ENCODE measurements at places on chromosomes 3 and 15.
A peak's percentile ranks its signal among the peaks of the same experiment; 100 is the strongest.

- no peak for DNase-seq
Measured at GRCh38 chr3:170233530-170233929, 11.3 kb downstream of the PRKCI start.

GRCh38 chr15:78304216-78305066, 5.0 kb upstream of the SKIC8 start:
- DNase-seq = no peak

DNA sequence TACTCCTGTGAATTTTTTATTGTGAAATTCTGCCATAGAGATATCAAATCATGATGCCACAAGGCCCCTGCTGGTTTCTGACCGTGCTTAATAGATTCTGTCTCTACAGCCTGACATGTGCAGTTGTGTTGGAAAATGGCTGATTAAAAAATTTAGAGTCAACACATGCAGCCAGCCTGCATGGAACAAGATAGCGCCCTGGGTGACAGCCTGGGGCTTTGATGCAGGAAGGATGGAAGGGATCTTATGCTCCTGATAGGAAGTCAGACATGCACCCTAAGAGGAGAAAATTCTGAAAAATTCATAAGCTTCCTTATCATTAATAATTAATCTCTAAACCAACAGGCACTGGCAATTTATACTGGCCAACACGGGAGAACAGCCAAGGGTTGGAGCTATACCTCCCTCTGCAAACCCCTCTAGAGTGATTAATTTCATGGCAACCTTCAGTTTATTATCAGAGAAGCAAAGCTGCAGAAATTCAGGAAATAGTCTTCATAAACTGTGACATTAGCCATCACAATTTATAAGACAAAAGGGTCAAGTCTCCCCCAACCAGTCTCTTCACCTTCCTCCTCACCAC, 198.4 kb downstream of the CADPS start:
- no peak for DNase-seq

DNA sequence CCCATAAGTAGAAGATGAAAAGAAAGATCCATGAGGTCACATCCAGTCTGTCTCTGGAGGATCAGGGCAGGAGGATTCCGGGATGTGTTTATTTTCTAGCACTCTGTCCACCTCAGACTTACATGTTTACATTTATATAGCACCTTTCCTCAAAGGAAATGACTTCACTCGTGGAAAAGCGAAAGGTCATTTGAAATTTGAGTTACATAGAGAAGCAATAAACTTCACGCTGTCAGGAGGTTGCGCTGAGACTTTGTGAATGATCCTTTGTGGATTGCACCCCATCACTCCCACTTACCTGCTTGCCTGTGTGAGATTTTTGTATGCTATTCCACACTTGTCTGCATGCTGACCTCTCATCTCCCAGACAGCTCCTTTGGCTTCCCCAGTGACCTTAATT, 540.5 kb downstream of the AGBL1 start:
- no peak for DNase-seq

GRCh38 chr3:106332884-106333283, 464.1 kb upstream of the CBLB start:
- DNase-seq = peak; percentile 27

GRCh38 chr3:116040152-116040551, 405.1 kb downstream of the LSAMP start:
- DNase-seq = no peak

DNA sequence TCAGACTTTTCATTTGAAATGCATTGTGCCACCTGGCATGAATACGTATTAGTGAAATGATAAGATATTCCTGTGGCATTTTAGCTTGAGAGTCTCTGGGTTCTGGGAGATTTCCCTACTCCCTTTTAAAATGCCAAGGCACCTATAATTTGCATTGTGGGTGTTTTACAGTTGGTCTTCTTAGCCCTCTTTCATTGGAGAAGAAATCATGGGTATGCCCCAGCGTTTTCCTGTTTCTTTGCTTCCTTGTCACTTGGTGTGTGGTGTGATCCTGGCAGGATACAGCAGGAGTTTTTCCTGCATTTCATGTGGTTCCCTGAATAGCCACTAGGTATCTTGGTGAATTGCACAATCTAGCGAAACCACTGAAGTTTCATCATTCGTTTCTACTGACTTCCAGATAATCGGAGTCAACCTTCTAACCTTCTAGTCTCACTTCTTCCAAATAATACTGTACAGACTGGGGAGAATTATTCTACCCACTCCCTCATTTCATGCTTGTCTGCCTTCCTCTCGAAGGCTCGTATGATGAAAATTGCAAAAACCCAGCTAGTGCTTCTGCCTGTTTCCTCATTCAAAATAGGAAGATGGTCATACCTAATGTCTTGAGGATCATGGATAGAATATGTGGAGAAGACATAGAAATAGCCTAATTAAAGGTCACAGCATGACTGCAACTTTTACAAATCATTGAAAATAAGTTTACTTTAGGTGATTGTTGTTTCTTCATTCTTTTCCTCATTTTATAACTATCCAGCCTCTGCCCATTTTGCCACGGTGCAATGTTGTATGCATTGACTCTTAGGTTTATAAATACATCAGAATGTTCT, 2.6 kb downstream of the BHLHE40 start:
- peak; percentile 82 for DNase-seq

GRCh38 chr3:123627673-123628670, 43.1 kb upstream of the HACD2 start:
- DNase-seq = no peak

- no peak for DNase-seq
Measured at GRCh38 chr3:42661593-42662022, 8.1 kb downstream of the ZBTB47 start.

- DNase-seq = no peak
Measured at GRCh38 chr3:108453565-108453964, 56.8 kb downstream of the MYH15 start.

GRCh38 chr3:16176391-16177030, 2.0 kb downstream of the GALNT15 start:
- no peak for DNase-seq

DNA sequence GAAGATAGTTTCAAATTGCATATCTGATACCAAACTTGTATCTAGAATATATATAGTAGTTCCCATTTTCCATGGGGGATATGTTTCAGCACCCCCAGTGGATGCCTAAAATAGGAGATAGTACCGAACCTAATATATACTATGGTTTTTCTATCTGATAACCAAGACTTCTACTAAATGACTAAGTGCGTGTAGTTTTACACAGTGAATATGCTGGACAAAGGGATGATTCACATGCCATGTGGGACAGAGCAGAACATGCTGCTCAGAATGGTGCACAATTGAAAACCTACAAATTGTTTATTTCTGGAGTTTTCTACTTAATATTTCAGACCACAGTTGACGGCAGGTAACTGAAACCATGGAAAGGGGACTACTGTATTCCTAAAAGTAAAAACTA, 73.4 kb upstream of the TP63 start:
- DNase-seq = no peak

DNA sequence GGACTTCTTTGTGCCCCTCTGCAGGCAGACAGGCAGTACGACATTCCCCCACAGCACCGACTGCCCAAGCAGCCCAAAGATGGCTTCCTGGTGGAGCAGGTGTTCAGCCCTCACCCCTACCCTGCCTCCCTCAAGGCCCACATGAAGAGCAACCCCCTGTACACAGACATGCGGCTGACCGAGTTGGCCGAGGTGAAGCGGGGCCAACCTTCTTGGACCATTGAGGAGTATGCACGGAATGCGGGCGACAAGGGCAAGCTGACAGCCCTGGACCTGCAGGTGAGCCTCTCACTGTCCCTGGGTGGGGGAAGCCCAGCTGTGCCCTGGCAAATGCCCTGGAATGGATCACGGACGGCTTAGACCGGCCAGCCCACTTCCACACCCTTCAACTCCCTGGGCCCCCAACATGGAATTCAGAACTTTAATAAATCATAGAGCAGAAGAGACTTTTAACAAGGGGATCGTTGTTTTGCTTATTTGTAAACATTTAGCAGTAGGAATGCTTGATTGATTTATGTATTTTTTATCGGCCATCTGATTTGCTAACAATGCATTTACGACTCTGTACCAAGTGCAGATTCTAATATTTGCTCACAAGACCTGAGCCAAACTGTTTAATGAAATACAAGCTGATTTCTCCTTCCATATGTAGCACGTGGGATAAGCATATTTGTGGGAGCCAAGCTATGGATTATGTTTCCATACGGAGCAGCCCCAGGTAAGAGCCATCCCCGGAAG, 31.1 kb downstream of the MINAR1 start:
- DNase-seq = no peak

DNA sequence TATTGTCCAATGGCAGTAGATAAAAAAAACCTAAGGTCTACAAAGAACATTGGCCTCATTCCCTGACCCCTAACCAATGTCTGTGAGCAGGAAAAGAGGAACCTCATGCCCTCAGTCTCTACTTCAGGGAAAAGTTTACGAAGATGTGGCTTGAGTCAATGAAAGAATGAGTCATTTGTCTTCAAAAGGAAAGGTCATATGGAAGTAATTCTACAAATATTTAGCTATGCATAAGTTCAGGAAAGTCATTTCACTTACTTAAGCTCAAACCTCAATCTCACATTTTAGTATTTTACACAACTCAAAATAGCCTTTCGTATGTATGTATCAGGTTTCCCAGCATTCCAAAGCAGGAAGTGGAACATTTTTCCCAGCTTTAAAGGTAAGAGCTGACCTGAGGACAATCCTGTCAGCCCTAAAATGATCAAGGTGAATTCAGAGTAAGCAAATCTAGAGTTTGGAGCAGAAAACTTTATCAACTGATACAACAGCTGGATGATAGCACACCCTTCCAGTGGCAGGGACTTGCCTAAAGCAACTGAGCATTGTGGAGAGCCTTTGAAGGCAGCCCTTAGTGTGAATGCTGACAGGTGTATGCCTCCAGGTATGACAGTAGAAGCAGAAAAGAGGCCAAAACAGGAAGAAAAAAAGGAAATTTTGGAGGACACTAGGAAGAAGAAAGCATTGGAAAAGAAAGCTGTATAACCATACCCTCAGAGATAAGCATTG, 53.9 kb upstream of the ACKR4 start:
- DNase-seq = peak; percentile 25

DNA sequence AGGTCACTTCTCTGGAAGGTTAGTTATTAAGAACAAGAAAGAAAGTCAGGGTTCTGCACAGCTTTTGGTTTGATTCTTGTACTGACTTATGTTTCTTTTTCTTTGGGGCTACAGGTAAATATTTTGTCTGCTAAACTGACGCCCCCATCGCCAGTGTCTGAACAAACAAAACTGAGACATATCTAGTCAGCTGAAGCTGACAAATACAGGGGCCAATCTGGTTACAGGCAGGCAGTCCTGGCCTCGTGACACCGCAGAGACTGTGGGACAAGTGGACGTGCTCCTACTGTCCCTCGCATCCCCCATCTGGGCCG, 4.6 kb upstream of the RPL14 start:
- DNase-seq = no peak

- no peak for DNase-seq
Measured at GRCh38 chr15:98668566-98669308, 20.4 kb downstream of the IGF1R start.

- no peak for DNase-seq
Measured at GRCh38 chr15:62649793-62650420, 392.6 kb upstream of the TPM1 start.

GRCh38 chr15:32664796-32665195, 23.3 kb downstream of the SCG5 start:
- no peak for DNase-seq

DNA sequence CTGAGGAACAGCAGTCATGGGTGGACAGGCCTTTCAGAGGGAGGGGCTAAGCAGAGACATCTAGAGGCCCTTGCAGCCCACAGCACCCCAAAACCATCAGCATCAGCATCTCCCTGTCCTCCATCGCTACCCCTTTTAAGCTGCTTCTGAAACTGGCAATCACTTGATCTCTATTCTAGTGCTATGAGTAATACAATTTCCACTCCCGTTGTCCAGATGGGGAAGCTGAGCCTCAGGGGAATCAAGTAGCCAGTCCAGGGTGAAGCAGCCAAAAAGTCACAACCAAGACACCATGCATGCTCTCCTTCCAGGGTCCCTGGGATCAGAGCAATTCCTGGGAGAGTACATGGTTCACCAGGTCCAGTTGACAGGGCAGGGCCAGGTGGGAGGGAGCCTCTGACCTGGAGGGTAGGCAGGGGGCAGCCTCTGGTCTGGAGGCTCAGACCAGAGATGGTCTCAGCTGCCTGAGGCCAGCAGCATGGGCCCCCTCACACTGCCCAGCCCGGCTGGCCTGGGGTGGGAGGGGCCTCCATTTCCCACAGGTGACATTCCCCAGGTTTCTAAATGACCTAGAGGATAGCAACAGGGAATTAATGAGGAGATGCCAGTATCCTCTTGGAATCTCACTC, 30.0 kb downstream of the KLHL25 start:
- no peak for DNase-seq

DNA sequence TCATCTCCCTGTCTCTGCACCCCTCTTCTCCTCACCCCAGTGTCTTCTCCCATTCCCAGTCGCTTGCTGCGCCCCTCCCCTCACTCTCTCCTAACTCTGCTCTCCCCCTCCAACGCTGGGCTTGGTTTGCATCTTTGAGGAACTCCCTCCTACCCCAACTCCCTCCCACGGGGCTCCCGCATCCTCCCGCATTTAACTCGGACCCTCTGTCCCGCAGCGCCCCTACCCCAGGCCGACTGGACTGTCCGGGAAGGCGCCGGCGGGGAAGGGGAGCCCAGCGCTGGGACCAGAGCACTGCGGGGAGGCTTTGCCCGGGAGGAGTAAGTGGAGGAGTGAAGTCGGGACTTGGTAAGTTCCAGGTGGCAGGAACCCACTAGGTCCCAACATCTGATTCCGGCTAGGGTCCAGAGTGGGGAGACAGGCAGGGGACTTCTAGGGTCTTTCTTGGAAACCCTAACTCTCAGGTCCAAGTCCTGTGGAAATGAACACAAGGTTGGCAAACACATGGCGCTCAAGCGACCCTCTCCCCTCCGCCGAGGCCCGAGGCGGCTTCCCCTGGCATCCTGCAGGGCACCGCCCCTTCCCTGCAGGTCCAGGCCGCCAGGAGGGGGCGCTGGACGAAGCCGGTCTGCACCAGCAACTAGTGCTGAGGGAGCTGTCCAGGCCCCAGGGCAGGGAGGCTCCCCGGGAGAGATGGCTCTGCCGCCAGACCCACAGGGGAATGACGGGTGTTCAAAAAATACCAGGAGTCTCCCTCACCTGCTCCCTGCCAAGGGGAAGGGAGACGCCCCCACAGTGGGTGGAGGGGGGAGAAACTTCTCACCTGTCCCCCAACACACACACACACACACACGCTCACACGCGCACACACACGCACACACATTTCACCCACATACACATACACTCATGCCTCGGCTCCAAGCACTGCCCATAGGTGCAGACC, 53.2 kb downstream of the LHFPL4 start:
- no peak for DNase-seq

GRCh38 chr3:110324171-110324705, 747.4 kb upstream of the NECTIN3 start:
- no peak for DNase-seq

- DNase-seq = no peak
Measured at GRCh38 chr3:112101916-112102315, 15.7 kb downstream of the C3orf52 start.

DNA sequence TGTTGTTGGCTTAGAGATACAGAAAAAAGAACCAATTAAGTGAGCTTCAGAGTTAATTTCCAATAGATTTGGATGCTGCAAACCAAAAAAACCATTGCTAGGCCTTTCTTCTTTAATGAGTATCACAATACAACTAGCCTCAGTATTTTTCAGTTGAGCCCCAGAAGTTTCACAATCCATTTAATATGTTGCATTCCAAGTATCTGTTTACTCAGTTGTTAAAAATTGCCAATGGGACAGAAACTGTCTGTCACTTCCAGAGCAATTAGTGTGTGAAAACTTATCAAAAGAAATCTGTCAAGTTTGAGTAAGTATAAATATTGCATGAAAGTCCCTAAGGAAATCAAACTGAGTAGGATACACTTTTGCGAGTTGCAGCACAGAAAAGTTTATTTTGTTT, 247.8 kb downstream of the IL5RA start:
- no peak for DNase-seq

Data from SW480 (cell line).